ENCODE measurements at places on chromosomes 2 and 18. TPM values are rescaled to one million over a fixed set of nuclear protein-coding genes. Genes with fewer than 3 reads are reported as not detected.

Gene IL1A
- total RNA-seq, result 4.5 TPM

DNA sequence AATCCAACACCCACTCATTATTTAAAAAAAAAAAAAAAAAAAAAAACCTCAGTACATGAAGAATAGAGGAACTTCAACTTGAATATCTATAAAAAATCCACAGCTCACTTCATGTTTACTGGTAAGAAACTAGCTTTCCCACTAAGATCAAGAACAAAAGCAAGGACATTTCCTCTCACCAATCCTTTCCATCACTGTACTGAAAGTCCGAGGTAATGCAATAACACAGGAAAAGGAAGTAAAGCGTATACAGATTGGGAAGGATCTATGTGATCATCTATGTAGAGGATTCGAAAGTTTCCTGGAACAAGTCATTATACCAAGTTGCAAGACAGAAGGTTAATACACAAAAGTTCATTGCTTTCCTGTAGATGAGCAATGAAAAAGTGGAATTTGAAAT lies 63.2 kb downstream of the ROCK2 start:
- DNase-seq, result peak; percentile 39

DNA sequence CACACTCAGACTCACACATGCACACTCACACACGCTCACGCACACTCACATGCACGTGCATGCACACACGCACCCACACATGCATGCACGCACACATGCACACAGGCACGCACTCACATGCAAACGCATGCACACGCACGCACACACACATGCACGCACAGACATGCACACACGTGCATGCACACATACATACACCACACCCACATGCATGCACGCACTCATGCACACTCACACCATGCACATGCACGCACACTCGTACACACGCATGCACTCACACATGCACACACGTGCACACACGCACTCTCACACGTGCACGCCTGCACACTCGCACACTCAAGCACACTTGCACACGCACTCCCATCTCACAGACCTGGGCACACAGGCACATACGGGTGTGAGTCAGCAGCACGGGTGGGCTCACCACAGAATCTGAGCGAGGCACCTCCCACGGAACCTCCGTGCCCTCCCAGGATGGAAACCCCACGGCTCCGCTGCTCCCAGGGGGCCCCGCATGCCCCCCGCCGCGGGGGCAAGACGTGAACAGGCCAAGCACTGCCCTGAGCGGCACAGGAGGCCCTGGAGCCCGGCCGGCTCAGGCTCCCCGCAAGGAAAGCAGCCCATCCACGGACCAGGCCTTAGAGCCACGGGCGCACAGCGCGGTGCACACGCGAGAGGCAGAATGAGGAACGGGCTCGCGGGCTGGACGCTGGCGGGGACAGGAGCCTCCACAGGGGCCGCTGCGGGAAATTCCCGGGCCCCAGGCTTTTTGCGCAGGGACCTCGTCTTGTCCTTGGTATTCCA lies 8.4 kb upstream of the KCNG2 start:
- DNase-seq, result no peak

DNA sequence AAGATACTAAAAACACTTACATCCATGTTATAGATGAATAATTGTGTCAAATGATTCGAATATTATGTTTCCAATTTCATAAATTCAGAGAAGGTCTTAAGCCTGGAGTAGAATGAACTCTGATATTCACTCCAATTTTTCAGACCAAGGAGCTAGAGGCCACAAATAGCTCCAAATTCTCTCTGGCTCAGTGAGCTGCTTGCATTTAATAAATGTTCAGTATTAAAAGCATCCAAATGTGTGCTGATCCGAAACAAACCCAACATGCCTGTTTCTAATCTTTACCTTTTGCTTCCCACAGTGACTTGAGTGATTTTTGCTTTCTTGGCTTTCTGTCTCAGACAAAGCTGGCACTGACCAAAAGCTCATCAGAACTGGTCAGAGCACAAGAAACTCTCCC lies 291.4 kb downstream of the CCDC85A start:
- DNase-seq, result no peak

Gene CAPN13
- total RNA-seq, result not detected

Gene KIF5C
- 0.58 TPM for total RNA-seq

GRCh38 chr2:95334916-95335641 lies 37.9 kb downstream of the KCNIP3 start:
- DNase-seq, result no peak

Gene SLC4A3
- total RNA-seq, result 2.0 TPM

DNA sequence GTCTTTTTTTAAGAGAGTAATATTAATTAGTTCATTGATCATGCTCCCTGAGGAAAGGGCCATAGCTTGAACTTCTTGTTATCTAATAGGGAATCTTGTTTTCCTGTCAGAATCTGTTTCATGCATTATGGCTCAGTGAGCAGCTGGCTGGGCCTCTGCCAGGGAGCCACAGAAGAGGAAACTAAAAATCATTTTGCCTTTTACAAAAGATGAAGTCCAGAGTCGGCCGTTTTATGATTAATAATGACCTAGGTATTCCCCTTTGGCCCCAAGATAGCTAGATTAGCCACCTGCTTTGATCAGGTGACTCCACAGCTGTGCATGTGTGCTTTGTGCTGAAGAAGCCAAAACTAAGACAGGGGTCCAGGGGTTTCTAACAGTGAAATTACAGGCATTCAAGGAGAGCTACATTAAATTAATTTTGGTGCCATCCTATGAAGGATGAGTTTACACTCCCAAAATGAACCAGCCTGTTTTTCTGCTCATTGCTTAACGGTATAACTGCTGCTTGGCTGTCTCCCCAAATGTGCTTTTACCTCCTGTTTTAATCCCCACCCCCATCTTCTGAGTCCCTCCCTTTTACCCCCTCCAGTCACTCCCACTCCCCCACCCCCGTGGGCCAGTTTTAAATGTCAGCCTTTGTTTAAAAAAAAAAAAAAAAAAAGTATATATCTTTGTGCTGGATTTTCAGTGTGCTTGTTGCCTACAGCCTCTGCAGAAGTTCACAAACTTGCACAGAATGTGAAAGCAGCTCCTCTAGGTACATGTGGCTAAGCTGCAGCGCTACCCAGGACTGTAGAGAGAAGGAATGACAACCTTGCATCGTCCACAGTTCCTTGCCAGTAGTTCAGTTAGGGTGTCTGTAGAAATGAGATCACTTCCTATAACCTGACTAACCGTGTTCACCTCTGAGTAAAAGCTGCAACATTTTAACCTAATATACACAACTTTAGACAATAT lies 93.1 kb downstream of the CABLES1 start:
- no peak for DNase-seq

- no peak for DNase-seq
Observed at GRCh38 chr2:226772389-226773179, 27.0 kb downstream of the IRS1 start.

DNA sequence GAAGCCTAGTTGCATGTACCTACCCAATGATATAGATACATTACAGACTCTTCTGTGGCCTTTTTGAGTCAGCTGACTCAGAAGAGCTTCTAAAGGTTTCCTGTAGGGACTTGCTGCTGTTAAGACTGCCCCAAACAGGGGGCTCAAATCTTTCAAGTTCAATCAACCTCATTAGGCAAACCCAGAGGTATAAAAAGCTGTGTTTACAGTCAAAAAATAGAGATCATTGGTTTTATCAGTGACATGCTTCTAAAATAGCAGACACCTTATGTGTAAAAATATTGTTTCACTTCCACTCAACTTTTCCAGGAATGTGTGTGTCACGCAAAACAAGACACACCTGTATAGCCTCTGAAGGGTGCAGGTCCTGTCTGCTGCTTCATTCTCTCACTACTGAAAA lies 624.3 kb upstream of the FANCL start:
- no peak for DNase-seq

DNA sequence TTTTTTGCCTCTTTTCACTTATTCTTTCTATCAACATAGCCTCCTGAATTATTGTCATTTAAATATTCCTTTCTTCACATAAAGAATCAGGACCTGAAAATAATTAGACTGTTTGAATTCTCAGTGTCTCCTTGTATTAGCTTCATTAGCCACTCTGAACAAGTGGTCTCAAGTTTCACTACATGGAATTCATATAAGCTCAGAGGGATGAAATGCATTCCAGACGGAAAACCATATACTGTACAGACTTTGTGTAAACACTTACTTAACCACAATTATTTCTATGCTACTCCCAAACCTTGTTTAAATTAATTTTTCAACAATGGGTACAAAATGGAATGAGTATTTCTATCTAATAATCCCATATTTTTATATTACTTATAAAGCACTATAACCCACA lies 53.4 kb downstream of the CHN1 start:
- DNase-seq, result no peak

GRCh38 chr2:238122287-238123217 lies 15.9 kb upstream of the KLHL30 start:
- no peak for DNase-seq

- no peak for DNase-seq
Observed at GRCh38 chr2:41657226-41657625, 390.6 kb upstream of the PKDCC start.

- DNase-seq, result no peak
Observed at GRCh38 chr2:126895336-126895735, 3.4 kb upstream of the TEX51 start.

DNA sequence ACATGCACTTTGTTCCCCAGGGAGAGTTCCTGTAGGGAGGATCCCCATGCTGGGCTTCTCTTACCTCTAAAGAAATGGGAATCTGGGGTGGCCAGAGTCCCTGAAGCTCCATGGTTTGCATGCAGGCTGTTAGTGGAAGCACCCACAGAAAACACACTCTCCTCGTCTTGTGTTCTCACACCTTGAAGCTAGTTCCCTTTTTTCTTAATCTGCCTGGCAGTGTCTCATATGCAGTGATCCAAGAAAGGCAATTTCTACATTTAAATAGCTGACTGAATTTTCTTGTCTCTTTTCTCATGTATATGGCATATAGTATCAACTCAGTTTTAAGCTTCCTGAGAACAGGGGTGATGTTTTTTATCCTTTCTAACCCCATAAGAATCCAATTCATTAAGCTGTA lies 65.0 kb downstream of the LINC00305 start:
- no peak for DNase-seq

Gene HDHD2
- 10.7 TPM for total RNA-seq

- DNase-seq, result no peak
Observed at GRCh38 chr18:58095222-58095621, 51.2 kb downstream of the NEDD4L start.

Gene APOB
- 0.10 TPM for total RNA-seq

DNA sequence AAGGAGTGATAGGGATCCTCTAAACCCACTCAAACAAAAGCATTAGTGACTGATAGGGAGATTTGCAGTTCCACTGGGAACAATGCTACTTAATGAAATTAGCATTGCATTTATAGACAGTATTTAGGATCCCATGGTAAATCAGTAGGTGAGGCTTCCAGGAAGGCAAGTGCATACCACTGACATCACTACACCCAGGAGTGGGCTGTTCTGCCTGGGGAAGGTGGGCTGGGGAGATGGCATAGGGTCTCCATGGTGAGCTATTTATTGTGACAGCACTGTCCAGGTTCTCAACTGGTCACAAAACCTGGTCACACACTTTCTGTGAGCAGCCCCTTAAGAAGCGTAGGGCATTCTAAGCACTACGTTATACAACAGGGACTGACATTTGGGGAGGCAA lies 262.2 kb downstream of the ALK start:
- no peak for DNase-seq

Gene CETN1
- total RNA-seq, result not detected

Gene DPY30
- total RNA-seq, result 68.7 TPM

DNA sequence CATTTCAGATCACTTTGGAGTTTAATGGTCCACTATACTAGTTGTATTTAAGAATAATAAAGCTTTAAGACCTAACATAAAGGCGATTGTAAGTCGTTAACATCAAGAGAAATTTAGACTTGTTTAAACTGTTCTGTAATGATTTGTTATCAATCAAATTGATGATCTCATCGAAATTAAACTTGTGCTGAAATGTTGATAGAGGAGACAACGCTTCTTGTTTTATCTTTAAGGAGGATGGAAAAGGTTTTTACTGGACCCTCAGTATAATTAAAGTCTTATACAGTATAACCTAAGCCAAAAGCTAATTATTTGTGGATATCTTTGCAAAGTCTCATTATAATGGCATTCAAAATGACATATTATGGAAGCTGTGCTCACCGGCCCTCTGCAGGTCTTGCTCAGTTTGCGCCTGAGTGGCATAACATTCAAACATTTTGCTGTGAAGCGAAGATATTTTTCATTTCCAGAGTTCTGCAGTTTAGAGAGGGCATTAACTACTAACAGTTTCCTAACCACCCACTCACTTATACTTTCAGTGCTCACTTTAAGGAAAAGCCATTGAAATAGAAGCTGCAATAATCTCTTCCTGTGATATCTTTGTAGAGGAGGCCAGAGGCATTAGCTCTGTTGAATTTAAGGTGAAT lies 1.4 kb upstream of the SERTAD2 start:
- no peak for DNase-seq
